ENCODE measurements at places on chromosomes 12 and 14.

DNA sequence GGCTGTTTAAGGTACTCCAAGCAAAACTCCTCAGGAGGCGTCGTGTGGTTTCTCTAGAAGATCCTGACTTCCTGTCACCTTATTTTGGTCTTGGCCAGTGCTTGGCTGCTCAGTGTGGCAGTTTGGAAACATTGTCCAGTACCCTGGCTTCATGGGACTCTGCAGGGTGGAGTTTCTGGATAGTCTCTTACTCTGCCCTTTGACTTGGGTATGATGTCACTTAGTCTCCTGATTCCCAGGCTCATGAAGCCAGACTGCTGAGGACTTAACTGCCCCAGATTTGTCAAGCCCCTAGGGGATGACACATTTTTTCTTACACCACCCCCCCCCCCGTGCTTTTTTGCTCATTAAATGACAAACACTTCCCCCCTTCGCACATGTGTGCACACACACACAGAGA, 82.7 kb downstream of the ADCK1 start:
- no peak for DNase-seq

- DNase-seq = no peak
Measured at GRCh38 chr12:100229876-100230275, 29.3 kb downstream of the ACTR6 start.

GRCh38 chr12:16297521-16297920, 20.0 kb upstream of the SLC15A5 start:
- no peak for DNase-seq

- DNase-seq = no peak
Measured at GRCh38 chr12:50375802-50376201, 20.6 kb downstream of the FAM186A start.

- DNase-seq = no peak
Measured at GRCh38 chr14:68782091-68782981, 10.5 kb downstream of the ZFP36L1 start.

DNA sequence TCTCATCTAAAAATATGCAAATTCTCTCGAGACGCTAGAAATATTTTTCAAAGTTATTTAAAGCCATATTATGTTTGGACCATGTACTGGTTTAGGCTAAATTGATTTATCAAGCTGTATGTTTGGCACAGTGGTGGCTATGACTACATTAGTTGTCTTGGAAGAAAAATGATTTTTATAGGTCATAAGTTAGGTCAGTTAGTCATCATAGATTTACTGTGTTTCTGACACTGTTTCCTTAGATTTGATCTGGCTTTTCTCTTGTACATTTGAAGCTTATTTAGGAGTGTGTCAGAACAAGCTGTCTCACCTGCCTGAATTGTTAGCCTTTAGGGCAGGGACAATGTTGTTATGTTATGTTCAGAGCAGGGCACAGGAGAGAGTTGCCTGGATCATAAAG, 161.1 kb upstream of the FBXO33 start:
- no peak for DNase-seq

DNA sequence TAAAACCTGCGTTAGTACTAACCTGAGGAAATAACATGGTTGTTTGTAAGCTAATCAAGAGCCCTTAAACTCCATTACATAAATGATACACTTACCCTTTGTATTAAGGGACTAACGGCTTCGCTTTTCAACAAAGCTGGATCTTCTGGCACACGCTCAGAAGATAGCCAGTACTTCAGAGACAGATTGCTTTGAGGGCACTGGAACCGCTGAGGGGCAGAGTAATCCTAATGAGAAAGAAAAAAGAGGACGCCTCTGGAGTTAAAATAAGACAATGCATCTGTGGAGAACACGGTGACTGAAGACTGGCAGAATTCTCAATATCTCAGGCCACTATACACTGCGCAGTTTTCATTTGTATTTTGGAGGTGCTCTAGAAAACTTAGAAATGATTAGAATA, 1.5 kb upstream of the KTN1 start:
- DNase-seq = no peak

GRCh38 chr14:21860172-21860571, 186.6 kb upstream of the OR4E1 start:
- no peak for DNase-seq

GRCh38 chr14:85852906-85853305, 323.0 kb downstream of the FLRT2 start:
- DNase-seq = no peak

DNA sequence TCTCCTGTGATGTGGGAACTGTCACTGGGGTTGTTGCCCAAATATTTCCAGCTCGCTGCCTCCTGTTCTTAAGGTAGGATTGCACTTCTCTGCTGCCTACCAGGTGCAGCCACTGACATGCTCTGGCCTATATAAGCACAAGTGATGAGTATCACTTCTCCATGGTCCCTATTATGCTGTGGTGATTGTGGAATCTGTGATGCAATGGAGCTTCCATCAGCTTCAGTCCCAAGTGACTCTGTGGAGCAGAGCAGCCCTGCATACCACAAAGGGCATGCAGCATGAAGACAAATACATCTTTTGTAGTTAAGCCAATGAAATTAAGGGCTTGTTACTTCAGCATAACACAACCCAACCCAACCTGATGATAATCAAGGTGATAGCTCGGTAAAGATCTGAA, 43.5 kb downstream of the CKAP4 start:
- no peak for DNase-seq

- no peak for DNase-seq
Measured at GRCh38 chr14:31843361-31844091, 233.6 kb upstream of the ARHGAP5 start.

- no peak for DNase-seq
Measured at GRCh38 chr14:92160619-92161018, 38.9 kb downstream of the CPSF2 start.

DNA sequence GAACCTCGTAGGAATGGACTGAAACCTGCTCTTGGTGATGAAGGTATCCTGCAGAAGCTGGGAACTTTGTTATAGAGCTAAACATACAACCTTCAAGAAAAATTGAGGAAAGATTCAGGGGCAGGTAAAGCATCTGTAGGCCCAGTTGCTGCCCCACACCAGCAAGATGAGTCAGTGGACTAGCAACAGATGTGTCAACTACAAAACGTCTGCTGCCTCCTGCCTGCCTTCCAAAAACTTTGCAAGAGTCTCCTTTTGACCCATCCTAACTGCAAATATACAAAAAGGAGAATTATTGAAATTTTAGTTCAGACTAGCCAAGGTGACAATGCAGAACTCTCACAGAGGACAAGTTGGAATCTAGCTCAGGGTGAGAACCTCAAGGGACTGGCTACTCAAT, 60.9 kb upstream of the TMTC1 start:
- no peak for DNase-seq

DNA sequence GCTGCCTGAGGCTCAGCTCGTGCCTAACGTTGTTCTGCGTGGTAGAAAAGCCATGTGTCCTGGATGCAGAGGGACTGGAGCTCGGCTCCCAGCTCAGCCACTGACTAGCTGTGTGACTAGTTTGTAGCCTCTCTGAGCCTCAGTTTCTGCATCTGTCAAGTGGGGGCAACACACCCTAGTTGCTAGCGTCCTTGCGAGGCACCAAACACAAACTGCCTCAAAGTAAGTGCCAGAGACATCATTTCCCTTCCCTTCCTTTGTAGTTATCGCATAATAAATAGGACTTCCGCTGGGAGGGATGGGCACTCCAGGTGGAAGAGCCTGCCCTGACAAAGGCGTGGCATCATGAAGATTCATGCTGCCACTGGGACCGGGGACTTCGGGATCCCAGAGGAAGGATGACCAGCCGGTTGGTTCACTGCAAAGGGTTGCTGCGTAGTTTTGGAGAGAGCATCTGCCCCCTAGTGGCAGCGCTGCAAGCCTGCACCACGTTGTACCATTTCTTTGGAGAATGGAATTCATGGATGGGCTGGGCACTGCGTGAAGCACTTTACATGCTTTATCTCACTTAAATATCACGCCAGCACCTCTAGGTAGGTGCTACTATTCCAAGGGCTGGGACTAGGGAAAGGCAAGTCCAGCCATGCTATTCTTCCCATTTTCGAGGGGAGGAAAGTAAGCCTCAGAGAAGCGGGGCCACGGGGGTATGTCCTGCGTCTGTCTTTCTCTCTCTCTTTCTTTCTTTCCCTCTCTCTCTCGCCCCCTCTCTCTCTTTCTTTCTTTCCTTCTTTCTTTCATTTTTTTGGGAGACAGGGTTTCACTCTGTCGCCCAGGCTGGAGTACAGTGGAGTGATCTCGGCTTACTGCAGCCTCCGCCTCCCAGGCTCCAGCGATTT, 4.6 kb downstream of the CCDC197 start:
- peak; percentile 41 for DNase-seq

- DNase-seq = no peak
Measured at GRCh38 chr12:96171905-96172304, 22.3 kb upstream of the ELK3 start.

GRCh38 chr14:64082837-64083236, 211.3 kb downstream of the ESR2 start:
- no peak for DNase-seq

DNA sequence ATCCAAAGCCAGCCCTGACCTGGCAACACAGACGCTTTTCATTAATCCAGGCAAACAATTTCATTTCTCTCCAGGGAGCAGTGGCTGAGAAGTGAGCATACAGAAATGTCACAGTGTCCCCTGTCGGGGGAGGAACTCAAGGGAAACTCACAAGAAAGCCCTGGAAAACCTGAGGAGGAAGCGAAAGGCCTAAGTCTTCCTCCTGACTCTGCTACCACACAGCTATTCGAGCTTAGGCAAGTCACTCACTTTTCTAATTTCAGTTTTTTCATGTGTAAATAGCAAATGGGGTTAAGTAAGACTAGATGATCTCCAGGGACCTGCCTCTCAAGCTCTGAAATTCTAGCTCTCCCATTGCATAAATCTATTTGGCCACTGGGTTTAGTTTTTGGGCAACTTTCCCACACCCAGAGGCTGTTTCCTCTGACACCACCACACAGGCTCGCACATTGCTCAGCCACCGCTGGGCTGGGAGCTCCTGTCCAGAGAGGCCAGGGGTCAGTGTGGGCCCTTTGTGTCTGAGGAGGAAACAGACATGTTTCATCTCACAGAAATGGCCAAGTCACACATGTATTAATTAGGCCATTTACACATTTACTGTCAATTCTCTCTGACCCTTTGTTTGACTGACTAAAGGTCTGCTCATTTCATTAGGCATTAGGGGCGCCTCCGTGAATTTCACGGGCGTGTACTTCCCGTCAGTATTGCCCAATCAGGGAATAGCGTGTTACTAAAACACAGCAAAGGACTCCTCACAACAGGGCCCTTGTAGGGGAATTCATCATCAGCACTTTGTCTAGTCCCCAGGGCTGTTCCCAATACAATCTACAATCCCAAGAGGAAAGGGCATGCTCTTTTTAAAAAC, 9.8 kb upstream of the PNMA1 start:
- no peak for DNase-seq

- no peak for DNase-seq
Measured at GRCh38 chr12:53234271-53234914, 2.4 kb upstream of the RARG start.

- no peak for DNase-seq
Measured at GRCh38 chr12:91003737-91004136, 1.0 kb downstream of the EPYC start.

DNA sequence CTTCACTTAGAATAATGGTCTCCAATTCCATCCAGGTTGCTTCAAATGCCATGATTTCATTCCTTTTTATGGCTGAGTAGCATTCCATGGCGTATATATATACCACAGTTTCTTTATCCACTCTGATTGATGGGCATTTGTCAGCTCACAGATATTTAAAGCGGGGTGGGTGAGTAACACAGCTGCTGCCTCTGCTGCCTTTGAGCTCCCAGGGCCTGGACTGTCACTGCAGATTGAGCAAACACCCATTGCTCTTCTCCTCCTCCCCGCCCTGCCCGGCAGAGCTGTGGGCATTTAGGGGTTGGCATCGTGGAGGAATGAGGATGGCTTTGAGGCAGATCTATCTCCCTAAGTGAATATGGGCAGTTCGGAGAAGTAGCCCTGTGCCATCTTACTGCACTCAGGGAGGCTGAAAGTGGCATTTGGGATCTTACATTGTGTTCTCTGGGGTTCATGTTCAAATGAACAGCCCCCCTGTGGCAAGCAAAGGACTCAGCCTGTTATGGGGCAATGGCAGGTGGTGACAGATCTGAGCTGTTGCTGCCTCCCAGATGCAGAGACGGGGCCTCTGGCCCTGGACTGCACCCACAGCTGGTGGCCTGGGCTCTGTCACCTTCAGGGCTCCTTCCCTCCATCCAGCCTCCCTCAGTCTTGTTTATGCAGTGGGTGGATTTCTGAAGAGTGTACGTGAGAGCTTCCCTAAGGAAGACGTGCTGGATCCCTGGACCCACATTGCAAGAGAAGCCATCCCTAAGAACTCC, 4.9 kb downstream of the RFLNA start:
- DNase-seq = no peak

DNA sequence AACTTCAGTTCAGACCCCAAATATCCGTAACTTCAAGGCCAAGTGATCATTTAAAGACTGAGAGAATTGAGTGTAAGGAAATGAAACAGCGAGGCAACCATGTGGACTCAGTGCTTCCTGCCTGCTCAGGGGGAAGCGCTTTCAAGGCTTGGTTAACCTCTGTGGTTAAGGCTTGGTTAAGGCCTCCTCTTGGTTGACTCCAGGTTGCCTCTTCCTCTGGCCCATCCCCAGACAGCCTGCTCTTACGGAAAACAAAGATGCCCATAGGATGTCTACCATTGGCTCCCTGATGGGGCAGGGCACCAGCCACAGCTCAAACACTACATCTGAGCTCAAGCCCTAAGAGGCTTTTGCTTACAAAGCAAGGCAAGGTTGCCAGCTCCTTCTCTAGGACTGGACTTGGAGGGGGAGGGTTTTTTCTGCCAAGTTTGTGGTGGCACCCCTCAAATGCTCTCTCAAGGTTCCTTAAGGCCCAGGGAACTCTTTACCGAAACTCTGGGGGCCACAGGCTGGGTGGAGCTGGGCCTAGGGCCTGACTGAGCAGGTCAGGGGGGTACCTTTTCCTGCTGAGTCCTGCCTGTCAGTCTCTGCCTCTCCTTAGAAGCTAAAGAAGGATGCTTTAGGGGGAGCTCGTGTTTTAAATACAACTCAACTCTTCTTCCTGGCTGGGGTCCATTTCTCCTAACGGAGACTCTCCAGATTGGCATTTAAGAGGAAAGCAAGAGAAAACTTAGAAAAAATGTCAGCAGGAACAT, 13.7 kb downstream of the COL2A1 start:
- DNase-seq = peak; percentile 17

- DNase-seq = no peak
Measured at GRCh38 chr14:55015006-55015405, 11.9 kb downstream of the WDHD1 start.

DNA sequence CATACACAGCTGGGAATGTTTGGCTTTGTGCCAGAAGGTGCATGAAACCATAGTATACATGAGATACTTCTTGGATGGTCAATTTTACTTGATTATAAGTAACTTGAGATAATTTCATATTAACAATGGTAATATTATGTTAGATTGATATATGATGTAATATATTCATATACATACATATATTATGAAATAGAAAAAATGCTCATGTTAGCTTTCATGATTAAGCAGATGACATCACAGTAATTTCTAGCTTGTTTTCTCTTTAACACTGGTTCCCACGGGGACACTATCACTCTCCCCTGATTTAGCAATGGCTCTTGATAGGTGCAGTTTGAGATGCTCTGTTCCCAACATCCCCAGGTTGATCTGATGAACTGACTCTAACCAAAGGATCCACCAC, 35.4 kb upstream of the NTF3 start:
- DNase-seq = no peak

Data from stimulated activated CD8-positive, alpha-beta memory T cell treated with anti-CD3 and anti-CD28 coated beads, Interleukin-4, amount 100 ng/mL, for 1 hour (primary cell).